HTR-8/SVneo (cell line): ENCODE measurements at places on chromosomes 11 and 22.

GRCh38 chr11:67521924-67522323, 1.3 kb downstream of the CABP2 start:
- DNase-seq = no peak

DNA sequence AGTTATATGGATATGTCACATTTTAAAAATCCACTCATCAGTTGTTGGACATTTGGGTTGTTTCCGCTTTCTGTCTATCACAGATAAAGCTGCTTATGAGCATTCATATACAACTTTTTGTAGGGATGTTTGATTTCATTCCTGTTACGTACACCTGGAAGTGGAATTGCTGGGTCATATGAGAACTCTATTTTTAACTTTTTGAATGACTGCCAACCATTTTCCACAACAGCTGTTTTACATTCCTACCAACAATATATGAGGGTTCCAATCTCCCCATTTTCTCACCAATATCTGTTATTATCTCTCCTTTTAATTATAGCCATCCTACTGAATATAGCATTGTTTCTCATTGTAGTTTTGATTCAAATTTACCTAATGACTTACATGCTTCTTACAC, 172.0 kb downstream of the UVRAG start:
- no peak for DNase-seq

GRCh38 chr11:102453302-102453695, 734 bp upstream of the TMEM123 start:
- DNase-seq = no peak

- no peak for DNase-seq
These were observed at the start of gene TBX10 for GRCh38 chr11:67639438-67639859. TSS of gene TBX10 (minus strand) at chr11:67639763. CDS start at chr11:67639472, 291 bp downstream.

GRCh38 chr11:31262761-31263160, 106.8 kb downstream of the DCDC1 start:
- no peak for DNase-seq

- no peak for DNase-seq
These were observed 32.6 kb downstream of the RTN4R start for GRCh38 chr22:20235389-20235991.
